ENCODE measurements at places on chromosomes 11 and 22. TPM values are rescaled to one million over a fixed set of nuclear protein-coding genes. Genes with fewer than 3 reads are reported as not detected.

The FXYD6 gene
- 0.11 TPM for total RNA-seq

The MS4A2 gene
- total RNA-seq = not detected

DNA sequence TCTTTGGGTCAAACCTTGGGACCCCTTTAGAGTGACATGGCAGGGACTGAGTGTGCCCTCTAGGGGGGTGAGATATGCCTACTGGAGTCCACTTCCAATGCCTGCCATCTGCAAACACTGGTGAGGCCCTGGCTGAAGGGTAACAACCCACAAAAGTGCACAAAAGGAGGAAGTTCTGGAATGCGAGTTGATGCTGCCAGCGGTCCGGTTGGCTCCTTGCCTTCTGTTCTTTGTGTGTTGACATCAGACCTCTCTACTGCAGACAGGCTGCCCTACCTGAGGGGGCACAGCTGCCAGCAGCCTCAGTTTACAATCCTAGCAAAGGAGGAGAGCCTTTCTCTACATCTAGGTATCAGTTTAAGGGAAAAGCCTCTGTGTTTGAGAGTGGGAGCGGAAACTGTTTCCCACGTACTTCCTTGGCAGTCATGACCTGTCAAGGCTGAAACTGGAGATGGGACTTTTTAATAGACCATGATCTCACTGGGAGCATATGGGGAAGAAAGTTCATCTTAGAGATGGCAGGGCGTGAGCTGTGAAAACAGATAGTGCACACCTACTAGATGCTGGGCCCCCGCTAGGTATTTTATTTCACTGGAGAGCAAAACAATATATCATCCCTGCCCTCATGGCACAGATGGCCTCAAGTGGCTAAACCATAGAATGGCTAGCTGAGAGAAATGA is 27.2 kb downstream of the BMAL1 start:
- no peaks in the 10 kb centered on the region for H3K27me3 ChIP-seq
- no peak for DNase-seq
- peaks cover 7% of the 10 kb centered on the region for H3K36me3 ChIP-seq

GRCh38 chr11:119366690-119367620 is 14.5 kb downstream of the USP2 start:
- H3K27me3 ChIP-seq = peaks cover 29% of the 10 kb centered on the region
- no peak overlapping the region for H3K4me3 ChIP-seq
- H3K4me1 ChIP-seq = peaks cover 8% of the 10 kb centered on the region
- no peak overlapping the region for H3K27ac ChIP-seq

DNA sequence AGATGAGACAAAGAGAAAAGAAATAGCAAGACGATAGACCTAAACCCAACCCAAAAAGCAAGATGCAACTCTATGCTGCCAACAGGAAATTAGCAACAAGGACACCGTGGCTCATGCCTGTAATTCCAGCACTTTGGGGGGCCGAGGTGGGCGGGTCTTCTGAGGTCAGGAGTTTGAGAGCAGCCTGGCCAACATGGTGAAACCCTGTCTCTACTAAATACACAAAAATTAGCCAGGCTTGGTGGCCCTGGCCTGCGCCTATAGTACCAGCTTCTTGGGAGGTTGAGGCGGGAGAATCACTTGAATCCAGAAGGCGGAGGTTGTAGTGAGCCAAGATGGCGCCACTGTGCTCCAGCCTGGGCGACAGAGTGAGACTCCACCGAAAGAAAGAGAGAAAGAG is 24.3 kb upstream of the IL10RA start:
- no peak for DNase-seq
- H3K4me3 ChIP-seq = no peak overlapping the region
- peaks cover 35% of the 10 kb centered on the region for H3K4me1 ChIP-seq
- H3K27ac ChIP-seq = no peak overlapping the region

GRCh38 chr11:89168396-89168795 is 9.3 kb upstream of the TYR start:
- H3K27ac ChIP-seq = no peak overlapping the region
- H3K4me3 ChIP-seq = no peak overlapping the region
- H3K4me1 ChIP-seq = no peaks in the 10 kb centered on the region

DNA sequence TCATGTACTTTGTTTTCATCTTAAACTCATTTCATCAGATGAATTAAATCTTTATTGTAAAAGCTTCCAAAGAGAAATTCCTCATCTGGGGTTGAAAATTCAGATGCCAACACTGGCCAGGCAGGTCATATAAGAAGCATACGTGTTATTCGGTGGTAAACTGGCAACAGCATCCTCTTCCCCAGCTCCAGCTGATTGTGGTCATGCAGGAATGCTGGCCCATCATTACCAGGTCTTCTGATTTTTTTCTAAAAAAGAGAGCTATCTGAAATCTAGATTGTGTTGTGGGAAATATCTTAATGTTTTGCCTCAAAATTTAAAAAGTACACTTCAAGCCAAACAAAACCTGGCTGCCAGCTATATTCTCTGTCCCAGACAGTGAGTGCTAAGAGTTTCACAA is 53.6 kb downstream of the ARFGAP2 start:
- H3K27me3 ChIP-seq = no peaks in the 10 kb centered on the region
- no peak overlapping the region for H3K4me3 ChIP-seq
- no peaks in the 10 kb centered on the region for H3K4me1 ChIP-seq
- H3K36me3 ChIP-seq = no peaks in the 10 kb centered on the region
